ENCODE measurements at places on chromosomes 11 and 22.

DNA sequence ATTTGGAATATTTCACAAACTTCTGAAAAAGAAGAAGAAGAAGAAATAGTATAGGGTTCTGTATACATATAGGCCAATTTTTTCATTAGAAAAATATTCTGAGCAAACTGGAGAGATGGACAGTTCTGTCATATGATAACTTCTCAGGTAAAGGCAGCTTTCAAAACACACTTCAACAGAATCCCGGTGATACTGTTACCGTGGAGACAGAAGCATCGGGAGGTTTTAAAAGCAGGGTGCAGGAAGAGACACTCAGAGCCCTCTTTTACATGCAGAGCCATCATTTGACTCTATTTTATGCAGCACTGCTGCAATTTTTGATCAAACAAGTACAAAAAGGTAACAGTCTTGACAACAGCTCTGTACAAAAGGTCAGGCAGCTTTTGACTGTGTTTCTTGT lies 1785.4 kb downstream of the LRRC4C start:
- no peak for DNase-seq

DNA sequence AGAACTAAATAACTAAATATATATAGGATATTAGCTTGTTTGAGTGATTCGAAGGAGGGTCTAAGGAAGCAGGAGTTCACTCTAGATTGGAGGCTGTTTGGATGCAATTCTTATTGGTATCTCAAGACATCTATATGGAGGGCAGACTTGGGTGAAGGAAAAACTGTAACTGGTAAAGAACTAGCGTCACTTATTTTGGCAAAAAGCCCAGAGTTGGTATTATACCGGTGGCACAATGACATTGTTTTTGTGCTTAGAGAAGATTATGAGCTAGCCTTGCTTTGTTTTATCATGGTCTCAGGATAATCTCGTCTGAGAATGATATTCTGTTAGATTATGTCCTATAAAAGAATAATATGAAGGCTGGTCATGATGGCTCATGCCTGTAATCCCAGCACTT lies 6.0 kb upstream of the SLC35F2 start:
- no peak for DNase-seq

DNA sequence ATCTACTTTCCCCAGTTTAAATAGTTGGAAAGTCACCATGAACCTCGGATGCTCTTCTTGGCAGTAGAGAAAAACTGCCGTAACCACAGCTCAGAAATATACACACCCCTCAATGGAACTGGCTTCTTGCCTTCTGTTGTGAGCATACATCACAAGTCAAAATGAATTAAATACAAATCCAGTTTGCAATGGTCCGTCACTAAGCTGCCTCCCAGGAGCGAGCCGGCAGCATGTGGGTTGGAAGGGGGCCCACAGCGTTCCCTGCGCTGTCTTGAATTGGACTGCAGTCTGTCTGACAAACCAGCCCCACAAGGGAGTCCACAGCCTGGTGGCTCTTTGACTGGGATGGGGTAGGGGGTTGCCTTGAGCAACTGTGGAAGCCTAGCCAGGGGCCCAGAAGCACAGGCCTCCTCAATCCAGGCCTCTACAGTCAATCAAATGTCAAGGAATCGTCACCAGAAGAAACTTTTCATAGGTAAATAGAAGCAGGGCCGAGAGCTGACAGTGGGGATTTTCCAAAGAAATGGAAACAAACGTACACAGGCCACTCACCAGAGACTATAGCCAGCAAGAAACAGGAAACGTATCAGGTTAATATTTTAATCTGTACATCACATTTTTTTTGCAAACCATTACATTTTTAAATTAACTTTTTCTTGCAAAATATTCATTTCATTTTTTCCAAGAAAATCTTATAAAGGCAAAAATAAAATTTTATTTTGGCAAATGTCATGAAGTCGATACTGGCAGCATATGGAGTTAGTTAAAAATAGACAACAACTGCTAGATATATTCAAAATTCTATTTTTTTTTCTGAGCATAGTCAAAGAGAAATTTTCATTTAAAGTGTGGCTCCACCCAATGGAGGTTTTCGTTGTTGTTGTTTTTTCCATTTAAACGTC lies 38.5 kb downstream of the C11orf58 start:
- no peak for DNase-seq

- DNase-seq, result no peak
These were observed 339 bp upstream of the TRIM21 start for GRCh38 chr11:4393858-4394223.
